Lower lobe of right lung (tissue), 2 donors: ENCODE measurements at places on chromosomes 7 and 10. TPM values are rescaled to one million over a fixed set of nuclear protein-coding genes. Genes with fewer than 3 reads are reported as not detected.

The HOGA1 gene
- total RNA-seq = 1.1 TPM

The ACBD7 gene
- total RNA-seq = not detected

The LAMTOR4 gene
- 131 TPM for total RNA-seq

DNA sequence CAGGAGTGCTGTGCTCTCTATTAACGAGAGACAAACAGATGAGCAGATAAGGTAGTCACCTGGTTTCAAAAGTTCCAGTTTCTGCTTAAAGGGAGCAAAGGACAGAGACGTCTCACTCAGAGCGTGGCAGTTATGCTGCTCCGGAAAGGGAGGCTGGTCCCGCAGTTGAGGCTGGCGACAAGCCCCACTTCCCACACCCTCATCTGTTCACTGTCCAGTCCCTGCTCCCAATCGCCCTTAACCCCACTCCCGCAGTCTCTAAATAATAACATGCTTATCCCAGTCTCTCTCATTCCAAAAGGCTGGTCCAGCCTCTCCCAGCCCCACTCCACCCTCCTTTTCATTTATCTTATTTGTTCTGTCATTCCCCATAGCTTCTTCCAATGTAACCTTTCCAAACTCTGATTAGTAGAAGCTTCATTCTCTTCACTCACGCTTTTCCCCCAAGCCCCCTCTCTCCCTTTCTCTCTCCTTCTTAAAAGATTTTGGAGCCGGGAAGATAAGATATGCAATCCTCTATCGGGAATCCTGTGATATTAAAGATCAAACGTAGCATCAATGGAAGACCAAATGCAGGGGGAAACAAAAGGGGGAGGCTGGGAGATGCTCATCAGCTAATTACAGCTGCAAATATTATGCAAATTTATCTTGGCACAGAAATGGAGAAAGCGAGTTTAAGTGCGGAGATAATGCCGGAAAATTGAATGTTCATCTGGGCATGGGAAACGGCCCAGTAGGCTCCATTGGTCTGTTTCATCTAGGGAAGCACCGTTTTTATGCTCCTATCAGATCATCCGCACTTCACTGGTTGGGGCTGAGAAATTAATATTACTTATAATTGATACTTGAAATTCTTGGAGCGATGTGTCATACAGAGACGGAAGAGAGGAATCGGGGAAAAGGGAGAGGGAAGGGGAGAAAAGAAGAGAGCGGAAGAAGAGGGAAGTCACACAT, 16.3 kb upstream of the GATA3 start:
- no peak overlapping the region for H3K4me3 ChIP-seq
- no peak for DNase-seq
- H3K36me3 ChIP-seq = no peaks in the 10 kb centered on the region
- H3K27ac ChIP-seq = no peak overlapping the region

DNA sequence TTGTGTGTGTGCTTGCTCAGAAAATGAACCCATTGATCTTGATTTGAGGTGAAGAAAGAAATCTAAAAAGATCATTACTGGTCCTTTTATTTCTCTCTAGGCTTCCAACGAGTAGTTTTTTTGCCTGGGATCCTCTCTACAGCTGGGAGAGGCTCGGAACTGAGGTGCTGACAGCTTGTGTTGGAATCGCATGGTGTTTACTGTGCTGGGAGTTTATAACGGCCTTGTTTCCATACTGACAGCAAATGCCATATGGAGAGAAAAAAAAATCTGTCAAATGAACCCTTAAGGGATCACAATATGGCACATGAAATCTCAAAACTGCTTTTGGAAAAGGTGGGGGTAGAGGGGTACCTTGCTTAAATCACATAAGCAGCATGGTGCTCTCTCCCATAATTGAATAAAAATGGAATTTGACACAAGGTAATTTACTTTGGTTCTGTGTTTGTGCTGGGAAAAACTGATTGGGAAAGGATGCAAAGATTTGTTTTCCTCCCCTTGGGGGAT, 165.0 kb downstream of the RGS10 start:
- no peak for DNase-seq
- H3K4me3 ChIP-seq = no peak overlapping the region

DNA sequence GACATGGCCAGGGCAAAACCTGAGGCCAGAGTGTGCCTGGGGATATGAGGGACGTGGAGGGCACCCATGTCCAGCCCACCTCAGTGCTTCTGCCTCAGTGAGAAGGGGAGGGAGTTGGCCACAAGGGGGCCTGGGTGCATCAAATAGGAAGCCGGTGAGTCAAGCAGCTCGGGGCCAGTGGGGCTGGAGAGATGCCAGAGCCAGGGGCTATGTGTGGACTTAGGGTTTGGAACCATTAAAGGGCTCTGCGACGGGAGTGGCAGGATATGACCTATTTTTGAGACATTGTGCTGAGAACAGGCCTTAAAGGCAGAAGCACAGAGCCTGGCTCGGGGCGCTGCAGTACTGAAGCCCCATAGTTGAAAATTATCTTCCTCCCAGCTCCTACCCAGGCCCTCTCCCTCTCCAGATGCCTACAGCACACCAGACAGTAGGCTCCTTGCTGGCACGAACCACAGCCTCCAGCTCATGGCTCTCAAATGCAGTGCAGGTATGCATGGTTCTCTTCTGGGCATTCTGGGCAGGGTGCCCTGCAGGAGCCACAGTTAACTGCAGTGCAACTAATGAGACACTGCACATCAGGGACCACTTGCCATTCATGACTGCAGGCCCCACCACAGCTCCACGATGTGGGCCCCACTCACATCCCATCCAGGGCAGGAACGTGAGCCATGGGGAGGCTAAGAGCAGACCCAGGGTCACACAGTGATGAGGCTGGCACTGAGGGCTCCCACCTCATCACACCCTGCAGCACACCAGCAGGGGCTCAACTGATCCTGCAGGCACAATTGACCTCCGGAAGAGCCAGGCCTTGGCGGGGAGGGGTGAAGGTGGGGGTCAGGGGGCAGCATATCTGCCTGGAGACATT, 7.2 kb upstream of the PGAM2 start:
- H3K4me3 ChIP-seq = no peak overlapping the region
- DNase-seq = peak; percentile 70
- no peaks in the 10 kb centered on the region for H3K27me3 ChIP-seq
- peaks cover 56% of the 10 kb centered on the region for H3K36me3 ChIP-seq
- H3K27ac ChIP-seq = peak overlapping the region; percentile 81
- peaks cover 21% of the 10 kb centered on the region for H3K4me1 ChIP-seq

GRCh38 chr10:88309365-88309764, 273.8 kb downstream of the RNLS start:
- no peak for DNase-seq
- no peaks in the 10 kb centered on the region for H3K27me3 ChIP-seq
- no peak overlapping the region for H3K27ac ChIP-seq
- H3K4me3 ChIP-seq = no peak overlapping the region

DNA sequence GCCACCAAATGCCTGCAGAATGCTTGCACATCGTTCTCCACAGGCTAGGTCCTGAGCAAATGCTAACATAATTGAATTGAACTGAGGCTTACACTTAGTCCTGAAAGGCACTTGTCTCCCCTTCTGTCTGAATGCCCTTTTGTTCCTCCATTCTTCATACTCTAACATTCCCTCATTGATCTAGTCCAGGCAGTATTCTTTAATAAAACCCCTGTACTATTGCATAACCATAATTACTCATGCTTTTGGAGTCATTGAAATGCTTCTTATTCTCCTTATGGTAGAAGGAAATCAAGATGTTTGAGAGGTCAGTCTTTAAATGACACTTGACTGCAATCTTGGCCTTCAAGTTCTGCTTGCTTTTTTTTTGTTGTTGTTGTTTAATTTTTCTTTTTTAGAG, 7.1 kb downstream of the PI4K2A start:
- no peak overlapping the region for H3K4me3 ChIP-seq
- H3K27ac ChIP-seq = peak overlapping the region; percentile 73
- no peaks in the 10 kb centered on the region for H3K27me3 ChIP-seq
- H3K4me1 ChIP-seq = peaks cover 49% of the 10 kb centered on the region

DNA sequence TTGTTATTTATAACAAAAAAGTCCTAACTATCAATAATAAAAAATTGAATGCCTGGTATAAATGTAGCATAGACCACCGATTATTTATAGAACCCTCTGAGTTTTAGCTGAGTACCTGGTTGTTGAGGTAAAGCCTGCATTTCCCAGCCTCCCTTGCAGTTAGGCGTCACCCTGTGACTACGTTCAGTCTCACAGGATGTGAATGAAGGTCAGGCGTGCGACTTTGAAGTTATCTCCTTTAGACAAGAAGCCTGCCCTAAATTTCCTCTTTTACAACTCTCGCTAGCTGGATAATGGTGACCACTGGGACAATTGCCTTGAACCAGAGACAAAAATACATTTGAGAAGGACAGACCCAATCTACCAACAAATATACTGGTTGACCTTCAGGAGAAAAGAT, 67.5 kb upstream of the TES start:
- H3K27me3 ChIP-seq = no peaks in the 10 kb centered on the region
- no peaks in the 10 kb centered on the region for H3K36me3 ChIP-seq
- no peak for DNase-seq
- no peak overlapping the region for H3K27ac ChIP-seq

The ADARB2 gene
- 0.80 TPM for total RNA-seq

GRCh38 chr10:125123476-125124114, 36.8 kb downstream of the CTBP2 start:
- peak overlapping the region; percentile 78 for H3K27ac ChIP-seq
- peaks cover 72% of the 10 kb centered on the region for H3K4me1 ChIP-seq
- no peaks in the 10 kb centered on the region for H3K27me3 ChIP-seq
- peaks cover 9% of the 10 kb centered on the region for H3K36me3 ChIP-seq
- H3K4me3 ChIP-seq = peak overlapping the region; percentile 38
- peak; percentile 76 for DNase-seq

The CNTNAP2 gene
- 0.59 TPM for total RNA-seq

GRCh38 chr10:97401455-97401919, 347 bp upstream of the RRP12 start:
- peaks cover 15% of the 10 kb centered on the region for H3K4me1 ChIP-seq
- no peaks in the 10 kb centered on the region for H3K27me3 ChIP-seq
- peaks cover 8% of the 10 kb centered on the region for H3K36me3 ChIP-seq

GRCh38 chr10:69473304-69473990, 22.2 kb downstream of the TSPAN15 start:
- H3K27ac ChIP-seq = peak overlapping the region; percentile 7
- H3K27me3 ChIP-seq = no peaks in the 10 kb centered on the region
- peak; percentile 42 for DNase-seq

The HMX2 gene
- total RNA-seq = not detected

GRCh38 chr7:69801729-69802682, 203.7 kb downstream of the AUTS2 start:
- H3K27ac ChIP-seq = no peak overlapping the region
- no peaks in the 10 kb centered on the region for H3K27me3 ChIP-seq
- H3K4me3 ChIP-seq = no peak overlapping the region
- H3K4me1 ChIP-seq = peaks cover 6% of the 10 kb centered on the region

The NRP1 gene
- 127 TPM for total RNA-seq

The HTR5A gene
- not detected for total RNA-seq

DNA sequence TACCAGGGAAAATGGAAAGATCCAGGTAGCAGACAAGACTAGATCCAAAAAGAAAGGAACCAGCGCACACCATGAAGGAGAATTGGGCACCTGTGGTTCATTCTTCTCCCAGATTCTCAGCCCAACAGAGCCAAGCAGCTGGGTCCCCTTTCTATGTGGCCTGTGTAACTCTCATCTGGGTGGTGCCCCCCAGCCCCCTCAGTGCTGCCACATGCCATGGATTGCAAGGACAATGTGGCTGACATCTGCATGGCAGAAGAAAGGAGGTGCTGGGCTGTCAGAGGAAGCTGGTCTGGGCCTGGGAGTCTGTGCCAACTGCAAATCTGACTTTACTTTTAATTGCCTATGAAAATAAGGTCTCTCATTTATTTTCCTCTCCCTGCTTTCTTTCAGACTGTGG, 21.4 kb downstream of the PRSS2 start:
- no peak overlapping the region for H3K4me3 ChIP-seq
- H3K27me3 ChIP-seq = peaks cover 32% of the 10 kb centered on the region
- H3K36me3 ChIP-seq = no peaks in the 10 kb centered on the region

DNA sequence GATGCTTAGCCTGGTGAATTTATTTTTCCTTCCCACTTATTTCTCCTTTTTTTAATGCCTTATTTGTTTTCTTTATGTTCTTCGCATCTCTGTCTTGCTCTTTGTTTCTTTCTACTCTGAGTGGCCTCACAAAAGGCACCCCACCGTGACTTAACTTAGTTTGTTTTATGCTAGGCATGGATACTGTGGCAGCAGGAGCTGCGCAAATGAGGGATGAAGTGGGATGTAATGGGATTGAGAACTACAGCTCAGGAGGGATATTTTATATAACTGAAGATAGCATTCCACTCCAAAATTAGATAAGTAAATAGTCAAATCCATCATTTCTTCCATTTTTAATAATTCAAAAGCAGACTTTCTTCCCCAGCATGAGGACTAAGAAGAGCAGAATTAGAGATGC, 1.7 kb upstream of the CACNA2D1 start:
- H3K36me3 ChIP-seq = no peaks in the 10 kb centered on the region
- H3K4me3 ChIP-seq = no peak overlapping the region
- DNase-seq = no peak
- peaks cover 4% of the 10 kb centered on the region for H3K4me1 ChIP-seq
- peaks cover 23% of the 10 kb centered on the region for H3K27me3 ChIP-seq

The ZNF248 gene
- total RNA-seq = 14.3 TPM

The FRMD4A gene
- 64.8 TPM for total RNA-seq
